ENCODE measurements at places on chromosomes 7 and 10.

- DNase-seq = no peak
Measured at GRCh38 chr7:149813254-149814035, 24.7 kb upstream of the ZNF862 start.

GRCh38 chr10:4839353-4839752 is 13.3 kb downstream of the AKR1E2 start:
- DNase-seq = no peak

- no peak for DNase-seq
Measured at GRCh38 chr7:41655426-41655825, 47.5 kb downstream of the INHBA start.

DNA sequence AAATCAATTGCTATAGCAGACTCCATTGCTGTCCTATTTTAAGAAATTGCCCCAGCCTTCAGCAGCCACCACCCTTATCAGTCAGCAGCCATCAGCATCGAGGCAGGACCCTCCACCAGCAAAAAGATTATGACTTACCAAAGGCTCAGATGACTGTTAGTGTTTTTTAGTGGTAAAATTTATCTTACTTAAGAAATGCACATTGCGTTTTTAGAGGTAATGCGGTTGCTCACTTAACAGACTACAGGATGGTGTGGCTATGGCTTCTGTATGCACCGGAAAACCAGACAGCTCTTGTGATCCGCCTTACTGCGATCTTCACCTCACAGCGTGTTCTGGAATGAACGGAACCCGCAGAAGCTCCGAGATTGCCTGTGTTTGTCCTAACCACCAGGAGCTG is 58.1 kb downstream of the WDR37 start:
- no peak for DNase-seq
